Astrocyte (in vitro differentiated cells and primary cell): ENCODE measurements at places on chromosomes 4 and X.
A peak's percentile ranks its signal among the peaks of the same experiment; 100 is the strongest.

DNA sequence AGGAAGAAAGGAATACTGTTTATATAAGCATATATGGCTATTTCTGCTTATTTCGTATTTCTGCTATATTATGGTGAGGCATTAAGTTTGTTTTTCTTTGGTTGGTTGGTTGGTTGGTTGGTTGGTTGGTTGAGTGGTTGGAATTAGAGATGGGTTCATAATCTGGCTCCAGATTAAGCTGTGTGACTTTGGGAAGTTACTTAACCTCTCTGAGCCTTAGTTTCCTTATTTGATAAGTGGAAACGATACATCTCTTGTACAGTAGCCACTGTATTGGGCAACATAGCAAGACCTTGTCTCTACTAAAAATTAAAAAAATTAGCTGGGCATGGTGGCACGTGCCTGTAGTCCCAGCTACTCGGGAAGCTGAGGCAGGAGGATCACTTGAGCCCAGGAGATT lies 46.1 kb upstream of the CEP135 start:
- DNase-seq = no peak

DNA sequence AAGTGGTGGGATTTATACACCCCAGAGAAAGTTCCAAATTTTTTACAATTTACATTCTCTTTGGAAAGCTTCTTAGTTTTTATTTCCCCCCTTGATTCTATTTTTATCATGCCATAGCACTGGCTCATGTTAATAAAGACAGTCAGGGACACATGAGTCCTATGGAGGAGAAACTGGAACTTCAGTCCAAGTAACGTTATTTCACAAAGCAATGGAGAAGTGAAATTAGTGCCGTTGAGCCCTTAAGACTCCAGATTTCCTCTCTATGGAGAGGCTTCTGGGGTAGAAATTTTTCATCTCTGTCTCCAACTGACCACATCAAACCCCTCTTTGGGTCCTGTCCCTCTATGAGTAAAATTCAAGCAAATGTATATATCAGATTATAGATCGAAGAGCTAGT lies 12.8 kb upstream of the TASL start:
- no peak for DNase-seq

GRCh38 chrX:62923093-62923492 lies 428.0 kb downstream of the SPIN4 start:
- no peak for DNase-seq

GRCh38 chr4:93373893-93374860 lies 454.4 kb upstream of the ATOH1 start:
- peak; percentile 18 for DNase-seq

- peak; percentile 78 for DNase-seq
Observed at GRCh38 chr4:30754021-30754420, 33.9 kb downstream of the PCDH7 start.
